ENCODE measurements at places on chromosomes 1 and 21.

- DNase-seq, result no peak
Observed at GRCh38 chr1:48887796-48888195, 111.1 kb upstream of the BEND5 start.

GRCh38 chr1:220028346-220028895 is 17.9 kb downstream of the EPRS1 start:
- no peak for DNase-seq

GRCh38 chr1:233031521-233031920 is 81.1 kb downstream of the NTPCR start:
- no peak for DNase-seq

DNA sequence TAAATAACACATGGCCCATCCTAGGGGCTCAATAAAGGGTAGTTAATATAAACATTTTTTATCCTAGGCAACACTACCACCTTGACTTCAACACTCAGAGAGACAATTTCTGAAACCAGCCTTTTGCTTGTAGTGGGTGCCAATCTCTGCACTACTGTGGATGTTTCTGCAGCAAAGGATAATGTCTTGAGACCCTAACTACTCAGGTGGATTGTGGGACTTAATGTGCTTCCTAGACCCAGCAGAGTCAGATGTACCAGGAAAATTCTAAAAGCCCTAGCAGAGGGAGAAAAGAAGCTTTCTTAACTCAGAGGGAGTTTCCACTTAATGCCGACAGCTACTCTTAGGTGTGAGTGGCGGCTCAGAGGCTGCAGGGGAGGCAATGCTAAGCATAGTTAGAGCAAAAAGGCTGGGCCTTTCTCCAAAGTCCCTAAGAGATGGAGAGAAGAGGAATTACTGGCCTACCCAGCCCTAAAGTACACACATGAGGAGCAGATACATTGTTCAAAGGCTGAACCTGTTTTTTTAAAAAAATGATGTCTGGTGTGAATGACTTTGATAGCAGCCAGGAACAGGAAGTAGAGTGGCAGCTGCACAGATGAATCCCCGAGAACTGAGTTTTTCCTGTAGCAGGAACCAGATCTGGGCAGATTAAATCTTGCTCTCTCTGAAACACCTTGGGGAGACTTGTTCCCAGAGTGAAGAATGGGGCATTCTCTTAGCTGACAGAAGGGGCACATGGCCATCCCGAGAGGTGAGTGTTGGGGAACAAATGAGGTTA is 33.5 kb upstream of the ABCD3 start:
- peak; percentile 21 for DNase-seq

DNA sequence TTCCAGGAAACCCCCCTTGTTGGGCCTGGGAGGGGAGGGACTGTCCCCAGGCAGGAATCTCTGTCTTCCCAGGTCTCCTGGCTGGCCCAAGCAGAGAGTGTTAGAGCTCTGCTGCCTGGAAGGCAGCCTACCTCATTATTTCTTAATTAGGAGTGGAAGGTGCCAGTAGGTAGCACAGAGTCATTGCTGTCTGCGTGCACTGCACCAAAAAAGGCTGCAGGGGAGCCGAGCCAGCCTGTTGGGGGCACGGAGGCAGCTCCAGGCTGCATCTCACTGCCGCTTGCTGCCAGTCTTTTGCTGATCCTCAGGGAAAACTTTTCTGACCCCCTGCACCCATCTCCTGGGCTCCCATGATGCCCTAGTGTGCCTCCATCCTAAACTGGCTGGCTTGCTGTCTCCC is 58.1 kb downstream of the LRRN2 start:
- DNase-seq, result no peak

- no peak for DNase-seq
Observed at GRCh38 chr1:63411066-63411465, 43.6 kb downstream of the ALG6 start.
